ENCODE measurements at places on chromosomes 4 and X. TPM values are rescaled to one million over a fixed set of nuclear protein-coding genes. Genes with fewer than 3 reads are reported as not detected.
A peak's percentile ranks its signal among the peaks of the same experiment; 100 is the strongest.

DNA sequence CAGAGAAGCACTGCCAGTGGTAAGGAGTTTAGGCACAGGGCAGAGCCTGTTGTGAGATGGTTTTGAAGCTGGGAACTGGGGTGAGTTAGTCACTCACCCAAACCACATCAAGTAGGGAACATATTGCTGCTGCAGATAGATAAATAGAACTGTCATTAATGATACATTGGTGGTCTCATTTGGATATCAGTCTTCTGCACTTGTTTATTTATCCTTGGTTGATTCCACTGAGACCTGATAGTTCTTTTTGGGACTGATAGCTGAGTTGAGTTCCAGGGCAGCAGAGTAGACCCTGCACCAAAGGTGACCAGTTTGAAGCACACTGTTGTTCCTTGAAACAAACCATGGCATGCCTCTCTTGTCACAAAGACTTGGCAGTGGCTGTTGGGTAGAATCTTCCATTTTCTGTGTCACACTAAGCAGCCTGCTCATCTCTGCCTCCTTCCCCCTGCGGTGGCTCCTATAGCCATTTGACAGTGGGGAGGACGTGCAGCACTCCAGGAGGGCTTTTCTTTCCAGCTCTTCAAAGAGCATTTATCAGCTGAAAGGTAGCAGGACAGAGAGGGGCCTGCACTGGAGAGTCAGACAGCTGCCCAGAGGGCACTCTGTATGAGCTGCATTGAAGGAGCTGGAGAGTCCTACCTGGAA is 59.7 kb upstream of the TMEM164 start:
- DNase-seq, result no peak

GRCh38 chr4:99117876-99118693 is 26.0 kb downstream of the ADH4 start:
- DNase-seq, result no peak

DNA sequence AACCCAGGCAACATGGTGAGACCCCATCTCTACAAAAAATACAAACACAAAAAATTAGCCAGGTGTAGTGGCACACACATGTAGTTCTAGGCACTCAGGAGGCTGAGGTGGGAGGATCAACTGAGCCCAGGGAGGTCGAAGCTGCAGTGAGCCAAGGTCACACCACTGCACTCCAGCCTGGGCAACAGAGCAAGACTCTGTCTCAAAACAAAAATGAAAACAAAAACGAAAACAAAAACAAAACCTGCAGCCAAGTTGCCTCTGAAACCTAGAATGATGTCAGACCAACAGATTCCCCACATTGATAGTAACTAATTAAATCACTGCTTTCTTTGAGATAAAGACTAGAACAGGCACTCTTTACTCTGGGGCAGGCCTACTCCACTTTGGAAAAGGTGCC is 104.5 kb downstream of the AMELX start:
- DNase-seq, result no peak

DNA sequence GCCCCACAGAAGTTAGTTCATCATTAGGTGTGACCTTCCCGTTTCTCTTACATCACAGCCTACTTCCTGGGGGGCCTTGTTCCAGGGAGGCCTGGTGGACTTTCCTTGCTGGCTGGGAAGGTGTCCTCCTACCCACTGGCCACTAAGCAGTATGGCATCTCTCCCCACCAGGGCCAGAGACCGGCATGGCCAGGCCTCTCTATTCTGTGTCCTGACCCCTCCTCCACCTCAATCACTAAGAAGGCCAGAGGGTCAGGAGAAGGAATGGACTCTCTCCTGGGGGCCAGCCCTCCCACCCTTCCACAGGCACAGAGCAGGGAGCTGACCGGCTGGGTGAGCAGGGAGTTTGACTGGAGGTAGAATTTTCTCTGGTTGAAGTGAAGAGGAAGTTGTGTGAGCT is 81.9 kb downstream of the PJA1 start:
- DNase-seq, result no peak

The FSTL5 gene
- not detected for total RNA-seq

DNA sequence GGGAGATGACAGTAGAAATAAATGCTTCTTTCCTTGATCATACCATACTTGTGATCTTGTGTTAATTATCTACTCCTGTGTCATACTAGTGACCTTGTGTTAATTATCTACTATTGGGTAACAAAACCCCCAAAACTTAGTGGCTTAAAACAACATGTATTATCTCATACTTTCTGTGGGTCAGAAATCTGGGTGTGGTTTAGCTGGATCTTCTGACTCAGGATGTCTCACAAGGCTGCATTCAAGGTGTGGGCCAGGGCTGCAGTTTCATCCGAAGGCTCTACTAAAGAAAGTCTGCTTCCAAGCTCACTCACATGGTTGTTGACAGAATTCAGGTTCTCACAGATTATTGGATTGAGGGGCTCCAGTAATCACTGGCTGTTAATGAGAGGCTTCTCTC is 70.3 kb upstream of the NDP start:
- DNase-seq, result no peak

The TREX2 gene
- total RNA-seq, result 0.94 TPM

DNA sequence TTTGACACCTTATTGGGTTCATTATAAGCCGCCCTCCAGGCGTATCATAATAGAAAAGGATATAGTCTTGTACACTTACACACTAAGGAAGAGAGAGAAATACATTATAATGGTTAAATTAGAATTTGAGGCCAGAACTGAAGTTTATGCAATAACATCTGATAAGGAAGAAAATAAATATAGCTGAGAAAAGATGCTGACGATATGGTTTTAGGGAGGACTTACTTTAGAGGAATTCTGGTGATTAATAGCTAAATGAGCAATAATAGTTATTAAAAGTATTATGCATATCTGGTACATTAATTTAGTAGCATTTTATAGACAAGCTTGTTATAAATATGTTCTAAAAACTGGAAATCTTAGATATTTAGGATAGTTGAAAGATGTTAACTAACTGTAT is 12.1 kb downstream of the MCUB start:
- no peak for DNase-seq

- no peak for DNase-seq
Measured at GRCh38 chr4:98608356-98608755, 50.1 kb downstream of the TSPAN5 start.

The MTNR1A gene
- total RNA-seq, result not detected

The GPR173 gene
- not detected for total RNA-seq

The TRIM2 gene
- 0.18 TPM for total RNA-seq

DNA sequence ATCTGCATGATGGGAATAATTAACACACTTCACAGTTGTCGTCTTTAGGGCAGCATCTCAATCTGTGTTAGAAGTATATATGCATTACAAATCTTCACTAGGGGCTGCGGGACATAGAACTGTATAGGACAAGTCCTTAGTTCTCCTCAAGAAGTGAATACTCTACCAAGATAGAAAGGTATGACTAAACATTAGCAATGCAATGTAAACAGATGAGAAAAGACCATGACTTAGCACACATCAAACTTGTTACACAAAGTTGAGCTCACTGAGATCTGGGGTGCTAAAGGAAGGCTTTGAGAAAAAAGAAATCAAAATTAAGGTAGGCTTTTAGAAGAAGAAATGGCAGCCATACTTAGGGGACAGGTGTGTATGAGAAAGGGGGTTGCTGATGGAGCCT is 182.1 kb upstream of the MAP3K15 start:
- no peak for DNase-seq

The NAA11 gene
- not detected for total RNA-seq

The AWAT2 gene
- not detected for total RNA-seq

The SMAD1 gene
- 5.8 TPM for total RNA-seq

DNA sequence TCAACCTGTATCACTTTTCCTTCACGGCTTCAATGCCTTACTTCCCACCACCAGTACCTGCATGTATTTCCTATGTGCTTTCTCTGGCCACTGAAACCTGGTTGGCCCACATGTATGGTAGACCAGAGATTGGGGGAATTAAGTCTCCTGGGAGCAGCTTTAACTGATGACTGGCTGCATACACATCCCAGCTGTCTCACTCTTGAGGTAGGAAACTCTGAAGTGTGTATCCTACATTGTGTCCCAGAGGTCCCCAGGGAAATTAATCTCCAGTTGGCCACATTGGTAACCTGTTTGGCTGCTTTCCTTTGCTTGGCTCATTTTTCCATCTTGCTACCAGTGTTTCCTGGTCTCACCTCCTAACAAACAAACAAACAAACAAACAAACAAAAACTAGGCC is 124.4 kb downstream of the ZNF827 start:
- no peak for DNase-seq

The APLN gene
- total RNA-seq, result 0.39 TPM

GRCh38 chr4:37245391-37245954 is 930 bp downstream of the NWD2 start:
- DNase-seq, result no peak

The CTAG1A gene
- not detected for total RNA-seq

DNA sequence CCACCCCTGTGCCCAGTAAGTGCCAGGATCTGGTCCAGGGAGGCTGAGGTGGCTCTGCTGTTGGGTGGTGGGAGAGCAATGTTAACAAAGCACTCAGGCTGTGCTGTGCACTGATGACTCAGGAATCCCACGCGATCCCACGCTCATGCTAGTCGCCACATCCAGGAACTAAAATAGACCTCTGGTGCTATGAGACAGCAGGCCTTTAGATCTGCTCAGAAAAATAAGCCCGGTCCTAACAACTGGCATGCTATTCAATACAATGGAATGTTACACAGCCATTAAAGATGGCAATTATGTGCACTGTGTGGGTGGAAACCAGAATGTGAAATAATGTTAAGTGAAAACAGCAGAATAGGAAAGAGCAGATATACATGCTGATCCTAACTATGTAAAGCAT is 26.0 kb downstream of the ARL13A start:
- no peak for DNase-seq

DNA sequence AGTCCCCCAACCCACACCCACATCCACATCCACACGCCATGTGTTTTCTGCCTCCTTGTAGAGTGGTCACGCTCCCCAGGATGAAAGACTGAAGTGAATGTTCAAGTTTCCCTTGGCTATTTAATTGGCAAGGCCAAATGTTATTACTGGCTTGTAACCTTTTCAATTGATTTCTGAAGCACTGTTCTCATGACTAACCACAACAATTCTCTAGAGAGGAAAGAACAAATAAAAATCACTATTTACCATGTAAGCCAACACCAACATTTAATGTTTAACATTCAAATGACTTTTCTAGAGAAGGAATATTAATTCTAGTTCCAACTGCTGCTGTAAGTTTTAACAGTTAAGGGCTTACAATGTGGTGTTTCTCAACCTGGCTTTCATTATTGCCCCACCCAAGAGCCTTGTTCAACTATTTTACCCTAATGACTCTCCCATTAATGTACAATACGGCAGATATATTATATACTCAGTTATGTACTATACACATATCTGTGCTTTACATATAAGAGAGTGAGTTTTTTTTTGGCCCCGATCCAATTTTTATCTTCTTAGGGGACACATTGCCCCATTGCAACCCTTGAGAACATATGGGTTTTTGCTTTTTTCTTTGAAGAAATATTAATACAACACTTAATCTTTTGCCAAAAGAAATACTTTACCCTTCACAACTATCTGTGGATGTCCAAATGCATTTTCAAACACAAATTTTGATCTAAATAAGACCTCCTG is 46.5 kb downstream of the RELL1 start:
- no peak for DNase-seq

The CSAG2 gene
- total RNA-seq, result not detected

The NDNF gene
- 0.78 TPM for total RNA-seq

GRCh38 chr4:8558080-8558960 is 21.9 kb upstream of the GPR78 start:
- DNase-seq, result no peak

DNA sequence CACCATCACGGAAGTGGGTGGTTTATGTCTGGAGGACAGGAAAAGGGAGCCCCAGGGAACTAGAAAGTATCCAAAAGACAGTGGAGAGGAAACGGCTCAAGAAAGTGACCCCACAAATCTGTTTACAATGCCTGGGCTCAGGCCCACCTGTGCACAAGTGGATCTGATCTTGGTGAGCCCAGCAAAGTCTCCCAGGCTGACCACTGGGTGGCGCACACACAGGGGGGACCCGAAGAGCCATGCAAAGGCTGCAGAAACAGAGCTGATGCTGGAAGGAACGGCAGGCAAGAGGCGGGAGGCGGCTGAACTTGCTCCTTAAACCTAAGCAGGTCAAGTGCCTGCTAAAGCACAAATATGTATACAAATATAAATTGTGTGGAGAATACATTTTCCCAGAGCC is 9.6 kb downstream of the HAUS7 start:
- DNase-seq, result peak; percentile 17

DNA sequence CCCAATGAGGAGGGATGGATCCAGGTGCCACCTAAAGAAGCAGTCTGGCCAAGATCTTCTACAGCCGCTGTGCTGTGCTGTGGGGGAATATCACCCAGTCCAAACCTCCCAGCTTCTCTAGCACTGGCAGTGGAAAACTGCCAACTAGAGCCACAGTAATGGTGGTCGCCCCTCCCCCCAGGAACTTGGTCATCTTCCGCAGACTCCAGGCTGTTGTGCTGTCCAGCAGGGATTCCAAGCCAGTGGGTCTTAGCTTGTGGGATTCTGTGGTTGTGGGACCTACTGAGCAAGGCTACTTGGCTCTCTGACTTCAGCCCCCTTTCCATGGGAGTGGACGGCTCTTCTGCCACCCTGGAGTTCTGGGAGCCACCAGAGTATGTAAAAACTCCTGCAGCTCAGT is 18.2 kb downstream of the GPRASP1 start:
- DNase-seq, result no peak

The FABP2 gene
- total RNA-seq, result not detected

DNA sequence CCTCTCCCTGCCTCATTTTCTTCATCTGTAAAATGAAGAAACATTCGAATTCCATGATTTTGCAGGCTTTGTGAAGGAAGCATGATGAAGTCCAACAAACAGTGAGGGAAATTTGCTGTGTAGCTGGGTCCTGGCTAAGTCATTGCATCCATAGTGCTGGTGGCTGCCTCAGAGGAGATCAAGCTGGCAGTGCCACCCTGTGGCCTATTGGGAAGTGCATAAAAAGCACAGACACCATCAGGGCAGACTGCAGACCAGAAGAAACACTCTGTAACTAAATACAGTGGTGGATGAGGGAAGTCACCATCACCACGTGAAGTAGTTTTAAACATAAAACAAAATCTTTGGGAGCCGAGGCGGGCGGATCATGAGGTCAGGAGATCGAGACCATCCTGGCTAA is 40.7 kb upstream of the DDX3X start:
- DNase-seq, result no peak

DNA sequence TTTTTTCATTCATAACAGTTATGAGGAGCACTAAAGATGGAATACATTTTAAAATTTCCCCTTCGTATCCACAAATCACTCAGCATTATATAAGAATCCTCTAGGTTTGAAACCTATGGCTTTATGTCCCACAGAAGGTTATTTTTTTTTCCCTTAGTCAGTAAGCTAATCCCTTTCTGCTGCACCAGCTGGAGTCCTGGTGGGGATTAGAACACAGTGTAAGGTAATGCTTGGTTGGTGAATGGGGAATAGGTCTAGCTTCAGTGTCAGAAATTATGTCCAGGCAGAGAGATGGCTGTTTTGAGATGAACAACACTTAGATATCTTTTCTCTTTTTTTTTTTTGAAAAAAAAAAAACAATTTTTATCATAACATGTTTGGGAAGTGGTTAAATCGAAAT is 116.6 kb downstream of the RASGEF1B start:
- no peak for DNase-seq

- DNase-seq, result no peak
Measured at GRCh38 chr4:120703908-120704307, 218.6 kb downstream of the PRDM5 start.

Measured in activated T-helper 2 cell treated with anti-CD3 and anti-CD28 coated beads, Interferon-gamma antibody, Interleukin-2, Interleukin-4, amounts not matched to agents 10 μg/mL and 5 μg/mL and 100 μg/mL, durations not matched to agents 14 hours and 24 hours and 36 hours (primary cell).